ENCODE measurements at places on chromosomes 12 and 14.

DNA sequence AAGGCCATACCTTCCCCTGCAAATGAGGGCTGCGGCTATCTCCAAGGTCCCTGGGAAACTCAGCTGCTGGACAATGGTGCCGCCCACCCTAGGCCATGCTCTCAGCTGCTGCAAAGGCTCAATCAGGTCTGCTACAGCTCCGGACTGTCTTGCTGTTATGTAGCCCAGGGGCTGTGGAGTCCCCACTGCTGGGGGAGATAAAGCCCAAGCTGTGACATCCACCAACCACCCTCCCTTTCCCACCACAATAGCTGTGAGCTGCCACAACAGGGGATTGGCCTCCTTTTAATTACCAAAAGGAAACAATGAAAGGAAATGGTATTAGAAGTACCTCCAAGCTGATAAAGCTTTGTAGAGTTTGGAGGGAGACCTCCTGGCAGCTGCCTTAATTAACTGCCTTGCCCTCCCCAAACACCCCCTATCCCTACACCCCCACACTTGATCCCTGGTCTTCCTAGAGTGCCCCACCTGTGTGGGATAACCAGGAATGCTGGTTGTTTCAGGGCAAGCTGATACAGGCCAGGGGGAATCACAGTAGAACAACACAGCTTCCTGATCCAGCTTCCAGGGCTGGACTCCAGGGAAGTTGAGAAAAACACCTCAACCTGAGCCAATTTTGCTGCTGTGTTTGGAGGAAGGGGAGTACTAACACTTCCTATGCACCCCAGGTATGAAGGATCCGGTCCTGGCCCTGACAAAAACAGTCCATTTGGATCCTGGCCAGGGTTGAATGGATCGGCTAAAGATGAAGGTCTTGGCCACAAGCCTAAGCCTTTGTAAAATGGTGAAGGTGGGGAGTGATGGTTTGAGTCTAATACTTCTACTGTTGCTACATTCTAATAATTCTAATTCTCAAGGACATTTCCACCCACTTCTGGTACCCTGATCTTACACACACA, at the start of gene VWF:
Gene VWF, minus strand, starts transcription at position 260 of the 899 bp plus-strand sequence. CDS start 1,474 bp downstream, outside the sequence.
- DNase-seq: no peak

GRCh38 chr12:26273811-26274210, 78.4 kb downstream of the SSPN start:
- DNase-seq: no peak

GRCh38 chr12:69913526-69913925, 88.5 kb downstream of the MYRFL start:
- DNase-seq: no peak

DNA sequence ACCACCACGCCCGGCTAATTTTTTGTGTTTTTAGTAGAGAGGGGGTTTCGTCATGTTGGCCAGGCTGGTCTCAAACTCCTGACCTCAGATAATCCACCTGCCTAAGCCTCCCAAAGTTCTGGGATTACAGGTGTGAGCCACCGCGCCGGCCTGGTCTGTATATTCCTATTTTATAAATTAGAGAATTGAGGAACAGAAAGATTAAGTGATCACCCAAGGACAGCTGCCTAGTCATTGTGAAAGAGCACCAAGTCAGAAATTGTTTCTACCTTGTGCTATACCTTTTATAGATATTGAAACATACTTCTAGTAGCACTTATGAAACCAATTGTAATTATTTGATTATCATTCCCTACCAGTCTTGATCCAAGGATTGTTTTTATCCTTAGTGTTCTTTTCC, 1.9 kb downstream of the KNTC1 start:
- DNase-seq: no peak

DNA sequence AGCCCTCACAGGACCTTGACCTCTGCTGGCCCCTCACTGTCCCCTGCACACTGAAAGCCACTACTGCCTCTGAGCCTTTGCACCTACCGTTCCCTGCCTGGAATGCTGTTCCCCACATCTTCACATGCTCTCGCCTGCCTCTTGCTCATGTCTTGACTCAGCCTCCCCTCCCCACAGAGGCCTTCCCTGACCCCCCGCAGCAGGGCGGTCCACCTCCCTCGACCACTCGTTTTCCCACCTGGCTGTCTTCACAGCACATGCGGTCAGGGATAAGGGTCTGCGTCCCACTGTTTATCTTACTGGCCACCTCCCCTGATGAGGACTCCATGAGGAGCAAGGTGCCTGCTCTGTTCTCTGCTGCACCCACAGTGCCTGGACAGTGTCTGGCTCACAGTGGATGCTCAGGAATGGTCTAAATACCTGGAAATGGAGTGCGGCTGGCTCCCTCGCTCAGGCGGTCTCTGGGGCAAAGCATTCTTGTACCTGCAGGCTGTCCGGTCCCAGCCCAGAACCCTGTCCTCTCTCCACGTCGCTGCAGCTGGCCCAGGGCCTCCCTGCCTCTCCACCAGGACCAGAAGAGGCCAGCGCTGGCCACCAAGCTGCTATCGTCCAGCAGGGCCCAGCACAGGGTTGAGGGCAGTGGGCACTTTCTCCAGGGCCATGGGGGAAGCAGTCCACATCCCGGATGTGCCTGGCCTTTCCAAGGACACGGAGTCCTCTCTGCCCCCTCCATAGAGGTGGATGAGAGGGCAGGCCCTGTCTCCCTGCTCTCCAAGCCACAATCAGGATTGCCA, 107.4 kb downstream of the NCOR2 start:
- DNase-seq: no peak

DNA sequence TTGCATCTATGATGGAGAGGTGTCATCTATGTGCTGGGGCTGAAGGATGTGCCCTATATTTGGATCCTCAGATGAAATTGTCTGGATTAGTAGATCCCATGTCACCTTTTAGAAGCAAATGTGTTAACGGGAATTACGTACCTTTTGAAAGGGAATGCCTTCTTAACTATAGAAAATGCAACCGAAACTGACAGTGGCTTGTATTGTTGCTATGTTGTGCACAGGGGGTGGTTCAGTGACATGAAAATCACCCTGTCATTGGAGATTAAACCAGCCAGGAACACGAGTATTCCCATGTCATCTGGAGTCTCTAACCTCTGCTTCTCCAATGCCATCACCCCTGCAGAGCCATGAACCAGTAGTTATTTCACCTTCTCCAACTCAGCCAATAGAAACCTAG, 110.2 kb downstream of the METTL25 start:
- no peak for DNase-seq

- DNase-seq: no peak
Observed at GRCh38 chr14:35573911-35574310, 39.9 kb downstream of the INSM2 start.

DNA sequence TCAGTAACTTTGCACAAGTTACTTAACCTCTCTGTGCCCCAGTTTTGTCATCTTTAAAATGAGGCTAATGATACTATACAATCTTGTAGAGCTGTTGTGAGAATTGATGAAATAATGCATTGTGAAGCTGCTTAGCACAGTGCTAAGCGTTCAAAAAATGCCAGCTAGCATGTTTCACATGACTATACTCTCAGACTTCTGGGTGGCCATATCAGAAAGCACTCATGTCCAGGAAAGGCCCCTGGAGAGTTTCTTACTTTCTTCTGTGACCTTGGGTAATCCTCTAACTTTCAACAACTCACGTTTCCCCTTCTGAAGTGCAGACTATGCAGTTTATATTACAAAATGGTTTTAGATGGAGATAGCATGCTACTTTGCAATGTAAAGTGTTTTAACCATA, 68.1 kb downstream of the TPH2 start:
- no peak for DNase-seq
